ENCODE measurements at places on chromosomes 2 and 18.
A peak's percentile ranks its signal among the peaks of the same experiment; 100 is the strongest.

DNA sequence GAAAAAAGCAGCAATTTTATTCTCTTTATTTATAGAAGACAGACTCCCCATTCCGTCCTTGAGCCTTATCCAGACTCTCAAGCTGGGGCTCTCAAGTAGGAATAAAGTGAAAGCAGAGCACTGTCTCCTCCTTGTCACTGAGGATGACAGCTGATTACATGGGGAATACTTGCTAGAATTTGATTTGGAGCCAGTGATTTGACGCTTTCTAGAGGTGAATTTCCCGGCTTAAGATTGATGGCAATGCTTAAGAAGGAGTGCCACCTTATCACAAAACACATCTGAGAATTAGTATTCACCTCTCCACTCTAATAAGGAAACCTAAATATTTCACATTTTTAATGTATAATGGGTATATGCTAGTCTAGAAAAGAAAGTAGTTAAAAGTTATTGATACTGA is 135.4 kb upstream of the SLC39A10 start:
- no peak overlapping the region for H3K27ac ChIP-seq
- H3K36me3 ChIP-seq: no peaks in the 10 kb centered on the region
- H3K27me3 ChIP-seq: no peaks in the 10 kb centered on the region
- no peak for DNase-seq

GRCh38 chr18:49853436-49853835 is 40.1 kb upstream of the ACAA2 start:
- H3K4me1 ChIP-seq: no peaks in the 10 kb centered on the region
- DNase-seq: no peak

DNA sequence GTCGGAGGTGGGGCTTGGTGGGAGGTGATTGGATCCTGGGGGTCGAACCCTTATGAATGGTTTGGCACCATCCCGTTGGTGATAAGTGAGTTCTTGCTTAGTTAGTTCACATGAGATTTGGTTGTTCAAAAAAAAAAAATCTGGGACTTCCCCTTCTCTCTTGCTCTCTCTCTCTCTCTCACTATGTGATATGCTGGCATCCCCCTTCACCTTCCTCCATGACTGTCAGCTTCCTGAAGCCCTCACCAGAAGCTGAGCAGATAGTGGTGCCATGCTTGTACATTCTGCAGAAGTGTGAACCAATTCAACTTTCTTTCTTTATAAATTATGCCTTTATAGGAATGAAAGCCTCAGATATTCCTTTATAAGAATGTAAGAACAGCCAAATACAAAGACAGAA is 269.7 kb upstream of the APCDD1 start:
- H3K27me3 ChIP-seq: no peaks in the 10 kb centered on the region
- no peak overlapping the region for H3K4me3 ChIP-seq
- no peak for DNase-seq
- H3K27ac ChIP-seq: no peak overlapping the region
- H3K36me3 ChIP-seq: no peaks in the 10 kb centered on the region

GRCh38 chr2:202822411-202822810 is 49.2 kb downstream of the ICA1L start:
- 0 out of 2 replicates have a peak, but pooled peaks cover 4% of the 10 kb centered on the region for H3K4me1 ChIP-seq
- no peak overlapping the region for H3K27ac ChIP-seq
- no peak overlapping the region for H3K4me3 ChIP-seq
- H3K27me3 ChIP-seq: no peaks in the 10 kb centered on the region
- peak; percentile 7 for DNase-seq

DNA sequence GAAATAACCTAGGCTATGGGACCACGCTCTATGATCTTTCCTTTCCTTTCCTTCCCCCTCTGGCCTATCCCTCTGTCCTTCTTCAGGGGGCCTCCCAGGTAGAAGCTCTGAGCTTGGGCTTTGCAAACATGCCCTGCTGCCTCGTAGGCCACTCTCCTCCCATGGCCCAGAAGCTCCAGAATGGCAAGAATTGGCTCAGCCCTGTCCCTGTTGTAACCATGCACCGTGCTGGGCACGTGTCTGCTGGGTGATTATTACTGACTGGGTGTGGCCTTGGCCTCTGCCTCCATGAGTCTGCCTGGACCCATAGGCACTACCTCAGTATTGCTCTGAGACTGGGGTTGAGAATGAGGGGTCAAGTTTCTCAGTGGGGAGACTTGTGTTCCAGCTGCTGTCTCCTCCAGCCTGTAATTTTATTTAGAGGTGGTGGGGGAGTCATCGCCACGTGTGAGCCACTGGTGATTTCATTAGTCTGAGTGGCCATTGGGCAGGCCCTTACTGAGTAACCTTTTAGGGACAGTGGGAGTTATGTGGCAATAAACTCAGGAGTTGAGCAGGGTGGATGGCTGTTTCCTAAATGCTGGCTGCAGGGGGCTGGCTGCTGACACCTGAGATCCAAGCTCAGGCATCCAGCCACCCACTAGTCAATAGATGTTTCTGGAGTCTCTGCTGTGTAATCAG is 157.9 kb downstream of the CLIP4 start:
- H3K4me1 ChIP-seq: no peaks in the 10 kb centered on the region
- no peak overlapping the region for H3K27ac ChIP-seq
- H3K4me3 ChIP-seq: no peak overlapping the region
- no peaks in the 10 kb centered on the region for H3K27me3 ChIP-seq
- DNase-seq: no peak

GRCh38 chr2:67514515-67514914 is 117.4 kb downstream of the ETAA1 start:
- no peak overlapping the region for H3K4me3 ChIP-seq
- H3K27me3 ChIP-seq: no peaks in the 10 kb centered on the region
- H3K27ac ChIP-seq: no peak overlapping the region
- no peak for DNase-seq
- H3K4me1 ChIP-seq: no peaks in the 10 kb centered on the region

GRCh38 chr2:11812466-11813248 is 66.2 kb downstream of the LPIN1 start:
- no peak overlapping the region for H3K27ac ChIP-seq
- H3K36me3 ChIP-seq: peaks cover 22% of the 10 kb centered on the region
- no peak overlapping the region for H3K4me3 ChIP-seq
- no peak for DNase-seq

DNA sequence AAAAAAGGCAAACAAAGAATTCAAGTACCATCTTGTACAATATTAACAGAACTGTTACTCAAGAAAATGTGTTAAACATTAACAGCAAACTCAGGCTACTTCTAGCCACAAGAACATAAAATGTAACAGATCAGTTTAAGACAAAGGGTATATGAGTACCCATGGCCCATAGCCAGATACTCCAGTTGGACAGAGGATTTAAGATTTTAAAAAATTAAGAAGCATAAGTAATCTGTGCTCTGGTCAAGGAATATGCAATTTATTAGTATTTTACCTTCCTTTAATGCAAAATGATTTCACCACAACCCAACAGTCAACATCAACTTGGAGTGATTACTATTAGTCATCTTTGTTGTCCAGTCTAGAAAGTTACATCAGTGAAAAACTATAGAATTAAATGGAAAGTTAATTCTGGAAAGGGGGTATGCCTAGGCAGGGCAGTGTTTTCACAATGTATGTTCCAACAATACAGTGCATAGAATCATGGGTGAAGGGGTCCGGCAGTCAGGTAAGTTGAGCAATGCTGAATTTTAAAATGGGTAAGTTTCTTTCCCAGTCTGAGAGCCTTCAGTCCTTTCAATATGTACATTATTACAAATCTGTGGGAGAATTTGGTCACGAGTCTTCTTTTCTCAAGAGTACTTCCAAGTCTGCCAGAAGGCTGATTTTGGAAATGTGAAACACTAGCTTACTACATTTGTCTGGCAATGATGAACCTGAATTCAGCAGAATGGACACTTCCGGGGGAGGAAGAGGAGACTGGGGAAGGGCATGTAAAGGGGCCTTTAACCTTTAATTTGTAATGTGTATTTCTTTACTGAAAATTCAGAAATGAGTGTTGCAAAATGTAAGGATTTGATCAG is 34.5 kb downstream of the SFT2D3 start:
- peaks cover 2% of the 10 kb centered on the region for H3K4me1 ChIP-seq
- H3K36me3 ChIP-seq: no peaks in the 10 kb centered on the region
- H3K27me3 ChIP-seq: no peaks in the 10 kb centered on the region
- no peak overlapping the region for H3K27ac ChIP-seq
- no peak overlapping the region for H3K4me3 ChIP-seq

DNA sequence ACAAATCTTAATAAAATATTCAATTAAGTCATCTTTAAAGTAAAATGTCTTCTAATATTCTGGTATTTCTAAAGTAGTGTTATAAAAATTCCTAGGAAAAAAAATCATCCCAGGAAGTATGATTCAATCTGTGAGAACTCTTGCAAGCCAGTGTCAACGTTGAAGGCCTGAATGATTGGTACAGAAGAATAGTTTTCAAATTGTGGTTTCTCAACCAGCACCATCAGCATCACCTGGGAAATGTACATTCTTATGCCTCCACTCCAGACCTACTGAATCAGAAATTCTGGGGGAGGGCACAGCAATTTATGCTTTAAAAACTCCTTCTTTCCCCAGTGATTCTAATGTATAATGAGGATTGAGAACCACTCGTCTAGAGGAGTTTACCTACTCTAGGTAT is 62.3 kb upstream of the C2orf15 start:
- no peaks in the 10 kb centered on the region for H3K36me3 ChIP-seq
- H3K27me3 ChIP-seq: no peaks in the 10 kb centered on the region

- no peaks in the 10 kb centered on the region for H3K36me3 ChIP-seq
- DNase-seq: no peak
- H3K27me3 ChIP-seq: no peaks in the 10 kb centered on the region
- no peaks in the 10 kb centered on the region for H3K4me1 ChIP-seq
- no peak overlapping the region for H3K27ac ChIP-seq
- H3K4me3 ChIP-seq: no peak overlapping the region
Measured at GRCh38 chr2:120641366-120641771, 94.3 kb upstream of the GLI2 start.

DNA sequence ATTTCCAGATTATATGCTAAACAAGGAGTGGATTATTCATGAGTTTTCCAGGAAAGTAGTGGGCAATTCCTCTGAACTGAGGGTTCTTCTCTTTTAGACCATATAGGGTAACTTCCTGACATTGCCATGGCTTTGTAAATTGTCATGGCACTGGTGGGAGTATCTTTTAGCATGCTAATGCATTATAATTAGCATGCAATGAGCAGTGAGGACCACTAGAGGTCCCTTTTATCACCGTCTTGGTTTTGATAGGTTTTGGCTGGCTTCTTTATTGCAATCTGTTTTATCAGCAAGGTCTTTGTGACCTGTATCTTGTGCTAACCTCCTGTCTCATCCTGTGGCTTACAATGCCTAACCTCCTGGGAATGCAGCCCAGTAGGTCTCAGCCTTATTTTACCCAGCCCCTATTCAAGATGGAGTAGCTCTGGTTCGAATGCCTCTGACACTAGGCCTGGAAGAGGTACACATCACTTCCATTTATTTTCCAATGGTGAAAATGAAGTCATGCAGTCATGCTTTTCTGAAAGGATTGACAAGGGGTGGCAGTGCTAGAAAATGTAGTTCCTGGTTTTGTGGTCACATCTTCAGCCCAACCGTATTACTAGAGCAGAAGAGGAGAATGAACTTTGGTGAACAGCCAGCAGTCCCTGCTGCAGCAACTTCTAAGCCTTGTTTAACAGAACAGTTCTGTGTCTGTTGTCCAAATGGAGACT is 26.6 kb upstream of the ITGA4 start:
- H3K27ac ChIP-seq: no peak overlapping the region
- H3K4me1 ChIP-seq: no peaks in the 10 kb centered on the region
- no peaks in the 10 kb centered on the region for H3K36me3 ChIP-seq
- peak; percentile 59 for DNase-seq
- H3K4me3 ChIP-seq: no peak overlapping the region
- no peaks in the 10 kb centered on the region for H3K27me3 ChIP-seq

GRCh38 chr2:168076731-168077130 is 170.7 kb downstream of the STK39 start:
- no peak for DNase-seq
- H3K36me3 ChIP-seq: no peaks in the 10 kb centered on the region
- H3K4me3 ChIP-seq: no peak overlapping the region
- H3K27me3 ChIP-seq: no peaks in the 10 kb centered on the region
- no peaks in the 10 kb centered on the region for H3K4me1 ChIP-seq
- no peak overlapping the region for H3K27ac ChIP-seq

- H3K4me1 ChIP-seq: no peaks in the 10 kb centered on the region
- no peak for DNase-seq
- no peaks in the 10 kb centered on the region for H3K36me3 ChIP-seq
- no peak overlapping the region for H3K4me3 ChIP-seq
- H3K27ac ChIP-seq: no peak overlapping the region
Measured at GRCh38 chr18:24609254-24609653, 148.8 kb downstream of the HRH4 start.

- H3K27me3 ChIP-seq: no peaks in the 10 kb centered on the region
- H3K36me3 ChIP-seq: no peaks in the 10 kb centered on the region
- no peak for DNase-seq
- H3K27ac ChIP-seq: no peak overlapping the region
- no peak overlapping the region for H3K4me3 ChIP-seq
Measured at GRCh38 chr2:120371969-120372625, 26.2 kb downstream of the INHBB start.

- no peaks in the 10 kb centered on the region for H3K27me3 ChIP-seq
- H3K4me3 ChIP-seq: no peak overlapping the region
- H3K36me3 ChIP-seq: no peaks in the 10 kb centered on the region
- H3K27ac ChIP-seq: no peak overlapping the region
Measured at GRCh38 chr18:40841063-40841462, 1114.0 kb upstream of the PIK3C3 start.

GRCh38 chr2:138036522-138036921 is 72.2 kb downstream of the HNMT start:
- H3K27me3 ChIP-seq: no peaks in the 10 kb centered on the region
- no peaks in the 10 kb centered on the region for H3K36me3 ChIP-seq
- peak; percentile 37 for DNase-seq
- no peaks in the 10 kb centered on the region for H3K4me1 ChIP-seq

- DNase-seq: no peak
- H3K4me1 ChIP-seq: no peaks in the 10 kb centered on the region
- H3K27me3 ChIP-seq: no peaks in the 10 kb centered on the region
- H3K4me3 ChIP-seq: no peak overlapping the region
- H3K36me3 ChIP-seq: no peaks in the 10 kb centered on the region
Measured at GRCh38 chr2:230738391-230738811, 25.8 kb downstream of the CAB39 start.

- H3K36me3 ChIP-seq: 0 out of 2 replicates have a peak, but pooled peaks cover 3% of the 10 kb centered on the region
- H3K4me1 ChIP-seq: no peaks in the 10 kb centered on the region
- no peak overlapping the region for H3K4me3 ChIP-seq
- no peak overlapping the region for H3K27ac ChIP-seq
Measured at GRCh38 chr2:161233858-161234431, 73.7 kb downstream of the TANK start.

DNA sequence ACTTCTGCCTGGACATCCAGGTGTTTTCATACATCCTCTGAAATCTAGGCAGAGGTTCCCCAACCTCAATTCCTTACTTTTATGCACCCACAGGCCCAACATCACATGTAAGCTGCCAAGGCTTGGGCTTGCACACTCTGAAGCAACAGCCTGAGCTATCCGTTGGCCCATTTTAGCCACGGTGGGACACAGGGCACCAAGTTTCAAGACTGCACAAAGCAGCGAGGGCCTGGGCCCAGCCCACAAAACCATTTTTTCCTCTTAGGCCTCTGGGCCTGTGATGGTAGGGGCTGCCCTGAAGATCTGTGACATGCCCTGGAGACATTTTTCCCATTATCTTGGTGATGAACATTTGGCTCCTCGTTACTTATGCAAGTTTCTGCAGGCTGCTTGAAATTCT is 5.9 kb downstream of the C2orf69 start:
- H3K27me3 ChIP-seq: no peaks in the 10 kb centered on the region
- H3K4me1 ChIP-seq: peaks cover 3% of the 10 kb centered on the region
- 0 out of 2 replicates have a peak, but pooled peaks cover 3% of the 10 kb centered on the region for H3K36me3 ChIP-seq
- no peak overlapping the region for H3K4me3 ChIP-seq
- H3K27ac ChIP-seq: no peak overlapping the region

GRCh38 chr18:56001576-56001975 is 413.6 kb upstream of the TCF4 start:
- H3K4me1 ChIP-seq: peaks cover 24% of the 10 kb centered on the region
- H3K27me3 ChIP-seq: no peaks in the 10 kb centered on the region
- no peak for DNase-seq
- H3K27ac ChIP-seq: no peak overlapping the region

Measured in MM.1S (cell line).